ENCODE measurements at places on chromosomes 5 and 9.

- no peak for DNase-seq
These were observed 24.2 kb downstream of the PSMB7 start for GRCh38 chr9:124390794-124391658.

DNA sequence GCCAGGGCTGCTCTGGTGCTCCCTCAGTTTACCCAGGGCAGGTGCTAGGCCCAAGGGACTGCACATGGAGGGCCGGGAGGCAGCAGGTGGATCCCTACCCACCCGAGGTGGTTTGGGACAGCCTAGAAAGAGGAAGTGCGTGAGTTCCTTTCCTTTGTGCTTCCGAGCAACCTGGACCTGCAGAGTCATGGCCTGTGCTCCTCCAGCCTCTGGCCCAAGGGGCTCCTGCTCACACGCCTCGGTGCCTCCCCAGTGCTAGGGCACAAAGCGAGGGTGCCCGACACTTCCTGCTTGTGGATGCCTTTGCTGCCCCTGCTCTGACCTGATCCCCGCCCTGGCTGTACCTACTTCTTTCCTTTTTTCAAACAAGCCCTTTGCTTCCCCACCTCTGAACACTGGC, 79.3 kb downstream of the RXRA start:
- DNase-seq: no peak

- DNase-seq: no peak
These were observed 36.2 kb downstream of the TNFSF8 start for GRCh38 chr9:114894206-114894605.

DNA sequence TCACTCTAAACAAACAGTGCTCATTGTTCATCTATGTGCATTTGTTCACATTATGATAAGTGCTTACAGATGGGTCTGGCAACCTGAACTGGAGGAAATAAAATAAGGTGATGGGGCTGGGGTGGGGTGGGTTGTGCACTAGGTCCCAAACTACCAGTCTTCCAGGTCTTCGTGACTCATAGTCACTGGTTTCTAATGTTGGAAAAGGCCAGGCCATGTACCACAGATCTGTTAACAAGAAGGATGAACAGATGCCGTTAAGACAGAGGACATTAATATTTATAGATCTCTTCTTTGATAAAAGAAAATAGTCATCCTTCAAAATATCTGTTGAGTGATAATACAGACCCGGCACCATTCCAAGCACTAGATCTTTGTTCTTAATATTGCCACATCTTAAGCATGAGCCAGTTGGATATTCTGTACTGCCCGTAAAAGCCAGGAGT, 71.4 kb upstream of the STARD4 start:
- peak; percentile 15 for DNase-seq

GRCh38 chr5:95734187-95734586, 3.1 kb downstream of the RHOBTB3 start:
- peak; percentile 77 for DNase-seq

DNA sequence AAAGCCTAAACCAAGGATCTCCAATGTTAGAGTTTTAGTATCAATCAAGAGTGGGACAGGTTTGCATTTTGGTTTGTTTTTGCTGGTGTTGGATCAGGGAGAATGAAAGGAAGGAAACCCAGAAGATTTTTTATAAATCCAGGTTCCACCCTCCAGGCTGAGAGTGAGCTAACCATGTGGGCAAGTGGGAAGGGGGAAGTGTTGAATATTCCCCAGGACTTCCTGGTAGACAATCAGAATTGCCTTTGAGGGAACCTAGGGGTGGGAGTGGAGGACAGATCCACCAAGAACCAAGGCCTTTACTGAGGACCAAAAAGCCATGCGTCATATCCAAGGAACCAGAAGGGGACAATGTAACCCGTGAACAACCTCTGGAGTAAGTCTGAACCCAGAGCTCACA, 33.5 kb upstream of the PIK3R1 start:
- no peak for DNase-seq

DNA sequence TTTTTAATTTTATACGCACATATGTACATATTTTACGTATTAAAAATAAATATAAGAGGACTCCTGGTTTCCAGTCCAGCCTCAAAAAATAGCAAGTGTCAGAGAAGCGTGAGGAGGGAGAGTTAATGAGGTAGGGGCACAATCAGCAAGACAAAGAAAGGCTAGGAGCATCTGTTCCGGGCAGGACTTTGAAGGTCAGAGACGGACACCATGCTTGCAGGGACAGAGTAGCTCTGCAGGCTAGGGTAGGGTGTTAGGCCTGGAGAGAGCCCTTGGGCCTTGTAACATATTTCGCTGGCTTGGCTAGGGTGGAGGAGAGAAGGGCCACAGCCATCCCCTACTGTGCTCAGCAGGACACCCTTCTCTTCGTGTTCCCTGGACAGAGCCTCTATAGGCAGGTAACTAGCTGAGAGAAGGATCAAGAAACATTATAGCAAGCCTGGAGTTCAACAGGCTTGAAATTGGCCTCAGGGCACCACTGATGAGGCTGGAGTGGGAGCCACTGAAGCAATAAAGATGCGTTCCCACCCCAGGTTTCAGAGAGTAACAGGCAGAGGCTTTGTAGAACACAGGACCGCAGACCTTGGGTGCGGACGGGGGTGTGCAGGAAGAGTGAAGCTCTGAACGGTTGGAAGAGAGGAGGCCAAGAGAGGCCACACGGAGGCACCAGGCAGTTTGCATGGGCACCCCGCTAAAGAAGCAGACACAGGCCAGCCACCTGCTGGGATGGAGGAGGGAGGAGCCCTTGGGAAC, 9.7 kb upstream of the IPPK start:
- no peak for DNase-seq

DNA sequence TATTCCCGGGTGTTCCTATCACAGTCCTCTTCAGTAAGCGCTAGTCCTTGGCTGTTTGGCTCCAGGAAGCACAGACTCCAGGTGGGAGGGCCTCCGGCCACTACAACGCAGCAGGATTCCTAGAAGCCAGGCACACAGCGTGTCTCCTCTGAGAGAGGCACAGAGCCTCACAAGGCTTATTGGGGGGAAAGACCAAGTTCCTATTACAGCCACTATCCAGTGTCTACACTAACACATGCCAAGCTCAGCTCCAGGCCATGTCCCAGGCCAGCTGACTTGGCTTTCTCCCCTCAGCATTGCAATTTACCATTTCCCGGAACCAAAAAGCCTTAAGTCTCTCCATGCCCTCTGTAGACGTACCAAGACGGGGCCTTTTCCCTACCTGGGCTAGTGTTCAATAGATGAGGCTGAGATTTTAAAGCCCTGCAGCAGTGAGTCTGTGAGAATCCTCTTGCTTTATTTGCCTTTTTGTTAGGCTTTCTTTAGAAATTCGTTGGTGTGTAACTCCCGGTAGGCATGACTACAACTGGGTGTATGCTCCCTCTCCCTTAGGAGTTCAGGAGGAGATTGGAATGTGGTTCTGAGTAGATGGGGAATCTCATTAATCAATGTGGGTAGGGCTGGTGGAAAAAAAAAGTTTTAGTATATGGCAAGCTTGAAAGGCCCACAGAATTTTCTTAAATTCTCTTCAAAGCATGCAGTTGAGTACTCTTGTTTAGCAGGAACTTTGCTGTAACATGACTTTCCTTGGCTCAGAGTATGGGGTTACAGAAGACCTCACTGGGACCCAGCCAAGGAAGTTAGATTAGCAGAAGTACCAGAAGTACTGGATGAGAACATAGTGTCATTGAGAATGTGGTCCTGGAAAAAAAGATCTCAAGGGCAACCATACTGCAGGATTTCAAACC, 84.3 kb upstream of the SLC1A3 start:
- DNase-seq: peak; percentile 50

DNA sequence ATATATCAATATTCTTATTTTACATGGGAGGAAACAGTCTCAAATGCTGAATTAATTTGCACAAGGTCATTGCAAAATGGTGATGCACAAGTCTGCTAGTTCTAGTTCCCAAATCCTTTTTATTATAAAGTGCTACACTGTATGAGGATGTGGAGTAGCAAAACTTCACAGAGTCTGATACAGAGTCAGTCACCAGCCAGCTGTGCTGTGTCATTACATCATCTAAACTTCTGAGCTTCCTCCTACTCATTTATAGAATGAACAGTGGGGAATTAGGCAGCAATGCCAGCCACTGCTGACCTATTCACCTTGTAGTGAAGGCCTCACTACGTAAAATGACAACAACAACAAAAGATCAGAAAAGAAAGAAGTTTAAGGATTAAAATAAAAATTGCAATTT, 357.8 kb downstream of the TMEM167A start:
- peak; percentile 58 for DNase-seq

DNA sequence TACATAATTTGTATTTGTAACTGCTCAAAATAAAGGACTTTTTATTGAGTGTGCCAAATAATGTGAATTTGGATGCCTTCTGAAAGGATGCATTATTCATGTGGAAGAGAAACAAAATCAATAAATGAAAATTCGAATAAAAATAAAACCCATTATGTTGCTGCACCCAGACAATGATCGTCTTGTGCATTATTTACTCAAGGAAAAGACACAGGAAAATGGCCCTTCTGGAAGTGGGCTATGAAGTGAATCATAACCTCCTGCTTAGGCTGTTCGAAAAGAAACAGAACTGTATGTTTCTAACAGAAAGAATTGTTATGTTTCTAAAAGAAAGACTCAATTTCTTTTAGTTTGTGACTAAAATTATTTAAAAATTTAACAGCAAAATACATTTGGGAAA, 168.9 kb upstream of the NFIB start:
- DNase-seq: no peak

- no peak for DNase-seq
These were observed 1.3 kb downstream of the SH3RF2 start for GRCh38 chr5:145937432-145938250.

DNA sequence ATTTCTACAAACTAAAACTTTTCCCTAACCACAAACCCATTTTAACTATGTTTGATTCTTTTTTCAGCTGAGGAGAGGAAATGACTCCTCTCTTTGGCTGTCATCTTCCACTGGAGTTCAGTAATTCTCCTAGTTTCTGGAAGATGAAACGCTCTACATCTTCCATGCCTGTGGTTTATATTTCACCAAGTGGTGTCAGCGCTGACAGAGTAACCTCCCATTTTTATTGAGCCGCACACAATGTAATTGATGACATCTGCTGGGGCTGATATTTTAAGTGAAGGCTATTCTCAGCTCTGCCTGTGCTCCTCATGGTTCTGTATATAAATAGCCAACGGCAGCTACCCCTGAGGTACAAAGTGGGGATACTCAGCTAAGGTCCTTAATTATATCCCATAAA, 234.6 kb downstream of the SPOCK1 start:
- DNase-seq: no peak

DNA sequence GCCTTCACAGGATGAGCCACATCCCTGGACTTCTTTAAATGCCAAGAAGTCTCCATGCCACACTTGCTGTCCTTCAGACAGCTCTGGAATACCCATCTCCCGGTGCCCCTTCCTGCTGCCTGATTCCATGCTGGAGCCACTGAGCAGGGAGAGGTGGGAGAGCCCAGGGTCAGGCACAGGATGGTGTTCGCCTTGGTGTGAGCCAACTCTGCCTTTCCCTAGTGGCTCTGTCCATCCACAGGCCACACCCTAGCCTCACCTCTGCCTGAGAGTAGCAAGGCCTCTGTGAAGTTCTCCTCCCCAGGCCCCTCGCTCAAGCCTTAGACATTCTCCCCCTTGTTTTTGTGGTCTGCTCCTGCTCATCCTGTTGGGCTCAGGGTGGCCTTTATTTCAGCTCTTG, 54.2 kb upstream of the ANGPTL2 start:
- no peak for DNase-seq

DNA sequence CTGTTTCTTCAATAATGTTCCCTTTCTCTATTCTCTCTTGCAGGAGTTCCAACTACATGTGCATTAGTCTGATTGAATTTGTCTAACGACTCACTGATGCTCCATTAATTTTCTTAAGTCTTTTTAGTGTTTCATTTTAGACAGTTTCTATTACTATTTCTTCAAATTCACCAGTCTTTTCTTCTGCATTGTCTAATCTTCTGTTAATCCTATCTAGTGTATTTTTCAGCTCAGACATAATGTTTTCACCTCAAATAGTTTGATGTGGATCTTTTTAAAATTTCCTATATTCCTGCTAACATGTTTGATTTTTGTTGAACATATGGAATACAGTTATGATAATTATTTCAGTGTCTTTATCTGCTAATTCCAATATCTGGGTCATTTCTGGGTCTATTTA, 21.7 kb upstream of the BICD2 start:
- no peak for DNase-seq

DNA sequence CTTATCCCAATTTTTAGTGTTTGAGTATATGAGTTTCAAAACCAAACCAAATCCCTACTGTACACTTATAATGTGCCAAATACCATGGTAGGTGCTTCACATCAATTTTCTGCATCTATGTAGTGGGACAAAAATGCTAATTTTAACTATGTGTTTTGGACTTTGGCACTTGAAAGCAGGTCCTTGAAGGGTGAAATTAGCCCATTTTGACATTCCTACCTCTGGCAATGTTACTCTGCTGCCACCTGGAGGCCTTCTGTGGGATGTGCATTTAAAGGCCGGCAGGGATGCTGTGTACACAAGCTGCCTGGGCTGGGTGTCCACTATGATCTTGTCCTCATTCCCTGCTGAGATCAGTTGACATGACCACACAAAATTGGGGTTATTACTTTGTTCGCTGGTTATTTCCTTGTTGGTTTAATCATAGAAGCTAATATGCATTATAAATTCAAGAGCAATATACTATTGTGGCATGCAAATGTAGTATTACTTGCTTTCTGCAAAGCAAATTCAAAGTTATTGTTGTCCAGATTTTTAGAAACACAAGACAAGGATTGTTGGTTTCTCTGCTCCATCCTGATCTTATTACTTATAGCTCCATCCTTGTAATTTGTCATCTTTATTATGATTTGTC, 166.8 kb downstream of the ARHGEF28 start:
- DNase-seq: peak; percentile 75

DNA sequence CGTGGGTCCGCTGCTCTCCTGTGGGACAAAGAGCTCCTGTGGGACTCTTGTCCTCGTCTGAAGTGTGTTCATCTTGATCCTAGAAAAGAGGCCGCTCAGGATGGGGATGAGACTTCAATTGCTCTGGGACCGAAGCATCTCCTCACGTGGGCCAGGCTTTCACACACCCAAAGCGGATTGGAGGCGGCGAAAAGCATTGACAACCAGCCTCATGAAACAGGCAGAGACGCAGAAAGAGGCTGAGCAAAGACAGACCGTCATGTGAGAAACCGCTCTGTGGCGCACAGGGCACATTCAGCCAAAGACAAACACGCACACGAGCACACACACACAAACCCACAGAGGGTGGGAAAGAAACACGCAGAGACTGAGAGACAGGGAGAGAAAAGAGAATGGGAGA, 479.5 kb downstream of the SPATA31A7 start:
- no peak for DNase-seq

DNA sequence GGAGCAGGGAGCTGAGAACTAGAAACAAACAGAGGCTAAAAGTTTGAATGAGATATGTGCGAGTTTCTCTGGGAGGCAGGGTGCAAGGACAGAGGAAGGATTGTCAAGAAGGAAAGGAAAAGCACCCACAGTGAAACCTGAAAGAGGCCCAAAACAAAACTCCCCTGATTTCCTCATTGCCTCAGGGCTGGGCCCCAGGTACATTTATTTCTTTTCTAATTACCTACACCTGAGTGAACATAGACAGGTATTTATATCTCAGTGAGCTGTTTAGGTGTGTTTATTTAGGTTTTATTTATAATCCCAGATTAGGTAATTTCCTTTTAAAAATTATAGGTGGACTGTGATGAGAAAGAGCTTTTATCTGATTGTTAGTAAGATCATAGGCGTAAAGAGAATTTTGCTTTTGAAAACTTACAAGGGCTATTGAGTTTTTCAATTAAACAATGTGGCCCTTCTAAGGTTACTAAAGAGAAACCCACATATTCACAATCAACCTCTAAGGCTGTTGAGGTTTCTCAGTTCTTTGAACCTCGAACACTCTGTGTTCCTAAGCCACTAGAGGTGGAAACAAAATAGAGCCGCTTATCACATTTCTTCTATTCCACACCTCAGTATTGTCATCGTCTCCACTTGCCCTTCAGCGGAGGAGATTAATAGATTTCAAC, 344.8 kb downstream of the ZNF608 start:
- no peak for DNase-seq
